ENCODE measurements at places on chromosomes 11 and 22.

- DNase-seq: no peak
Observed at GRCh38 chr11:23539556-23539955, 679.3 kb upstream of the CCDC179 start.

DNA sequence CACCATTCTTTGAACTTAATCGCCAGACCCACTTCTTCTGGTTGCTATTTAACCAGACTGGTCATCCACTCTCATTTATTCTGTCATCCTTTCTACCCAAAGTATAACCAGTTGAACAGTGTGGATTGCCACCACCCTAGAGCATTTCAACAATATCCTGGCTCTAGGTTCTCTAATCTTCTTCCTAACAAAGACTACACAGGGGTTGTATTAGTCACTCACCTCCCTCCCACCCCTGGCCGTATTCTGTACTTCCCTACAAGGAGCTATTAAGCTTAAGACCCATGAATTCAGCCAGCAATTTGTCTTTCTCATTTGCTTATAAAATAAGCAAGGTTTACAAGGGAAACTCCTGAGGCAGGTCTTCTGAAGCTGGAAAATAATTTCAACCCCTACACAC is 46.9 kb upstream of the CEP126 start:
- DNase-seq: no peak

GRCh38 chr22:30038219-30038618 is 42.0 kb upstream of the HORMAD2 start:
- DNase-seq: no peak

- DNase-seq: no peak
Observed at GRCh38 chr11:1488575-1489180, 2.1 kb upstream of the MOB2 start.

- no peak for DNase-seq
Observed at GRCh38 chr11:131474947-131475346, 104.5 kb downstream of the NTM start.

GRCh38 chr11:46305295-46305694 is 27.8 kb downstream of the CREB3L1 start:
- no peak for DNase-seq

- no peak for DNase-seq
Observed at GRCh38 chr22:45731798-45732495, 60.3 kb downstream of the ATXN10 start.

DNA sequence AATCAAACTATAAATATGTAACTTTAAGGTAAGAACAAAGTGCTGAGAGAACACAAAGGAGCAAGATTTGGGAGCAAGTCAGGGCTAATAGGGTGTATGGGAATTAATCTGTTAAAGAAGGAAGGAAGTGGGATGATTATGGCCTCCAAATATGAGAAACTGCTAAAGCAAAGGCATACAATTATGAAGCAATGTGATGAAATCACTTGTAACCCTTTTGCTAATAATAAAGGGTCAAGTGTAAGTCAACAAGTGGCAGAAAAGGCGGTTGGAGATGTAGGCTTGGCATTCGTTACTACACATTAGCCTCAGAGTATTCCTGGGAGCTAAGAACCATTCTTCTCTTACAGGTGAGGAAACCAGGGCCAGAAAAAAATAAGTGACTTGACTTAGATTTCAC is 1002.3 kb upstream of the TENM4 start:
- DNase-seq: no peak

GRCh38 chr22:19360300-19360792 is 68.8 kb upstream of the CLTCL1 start:
- DNase-seq: no peak

Measured in activated CD4-positive, alpha-beta T cell treated with anti-CD3 and anti-CD28 coated beads, Interleukin-2, Interleukin-4, amounts not matched to agents 100 ng/mL and 50 ng/mL, durations not matched to agents 16 hours and 8 hours (primary cell).